Spleen (tissue), 13 donors: ENCODE measurements at places on chromosomes 4 and X. TPM values are rescaled to one million over a fixed set of nuclear protein-coding genes. Genes with fewer than 3 reads are reported as not detected.

DNA sequence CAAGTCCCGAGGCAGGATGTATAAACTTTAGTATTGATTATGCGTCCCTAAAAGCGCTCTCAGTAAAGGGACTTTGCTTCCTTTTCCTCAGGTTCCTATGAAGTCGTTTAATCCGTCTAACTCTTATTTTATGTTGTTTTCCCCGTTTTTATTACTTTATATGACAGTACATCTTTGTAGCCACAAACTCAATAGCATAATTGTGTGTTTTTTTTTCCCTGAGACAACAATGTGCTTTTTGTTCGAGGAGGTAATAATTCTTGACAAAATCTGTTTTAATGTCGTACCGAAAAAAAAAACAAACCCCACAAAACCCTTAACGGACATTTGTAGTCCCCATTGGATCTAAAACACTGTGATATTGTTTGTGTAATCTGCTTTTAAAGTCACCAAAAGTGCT, 17.9 kb upstream of the PPP2R3B start:
- no peaks in the 10 kb centered on the region for H3K27me3 ChIP-seq
- DNase-seq, result no peak
- no peaks in the 10 kb centered on the region for H3K36me3 ChIP-seq

GRCh38 chr4:26660261-26660660, 76.4 kb downstream of the TBC1D19 start:
- no peak overlapping the region for H3K4me3 ChIP-seq
- no peak for DNase-seq
- no peaks in the 10 kb centered on the region for H3K27me3 ChIP-seq
- H3K27ac ChIP-seq, result no peak overlapping the region
- peaks cover 33% of the 10 kb centered on the region for H3K36me3 ChIP-seq
- H3K4me1 ChIP-seq, result no peaks in the 10 kb centered on the region

GRCh38 chr4:2478229-2478628, 9.3 kb downstream of the RNF4 start:
- no peaks in the 10 kb centered on the region for H3K27me3 ChIP-seq
- no peak overlapping the region for H3K4me3 ChIP-seq
- peaks cover 33% of the 10 kb centered on the region for H3K36me3 ChIP-seq
- peak overlapping the region; percentile 50 for H3K27ac ChIP-seq
- peak; percentile 49 for DNase-seq

DNA sequence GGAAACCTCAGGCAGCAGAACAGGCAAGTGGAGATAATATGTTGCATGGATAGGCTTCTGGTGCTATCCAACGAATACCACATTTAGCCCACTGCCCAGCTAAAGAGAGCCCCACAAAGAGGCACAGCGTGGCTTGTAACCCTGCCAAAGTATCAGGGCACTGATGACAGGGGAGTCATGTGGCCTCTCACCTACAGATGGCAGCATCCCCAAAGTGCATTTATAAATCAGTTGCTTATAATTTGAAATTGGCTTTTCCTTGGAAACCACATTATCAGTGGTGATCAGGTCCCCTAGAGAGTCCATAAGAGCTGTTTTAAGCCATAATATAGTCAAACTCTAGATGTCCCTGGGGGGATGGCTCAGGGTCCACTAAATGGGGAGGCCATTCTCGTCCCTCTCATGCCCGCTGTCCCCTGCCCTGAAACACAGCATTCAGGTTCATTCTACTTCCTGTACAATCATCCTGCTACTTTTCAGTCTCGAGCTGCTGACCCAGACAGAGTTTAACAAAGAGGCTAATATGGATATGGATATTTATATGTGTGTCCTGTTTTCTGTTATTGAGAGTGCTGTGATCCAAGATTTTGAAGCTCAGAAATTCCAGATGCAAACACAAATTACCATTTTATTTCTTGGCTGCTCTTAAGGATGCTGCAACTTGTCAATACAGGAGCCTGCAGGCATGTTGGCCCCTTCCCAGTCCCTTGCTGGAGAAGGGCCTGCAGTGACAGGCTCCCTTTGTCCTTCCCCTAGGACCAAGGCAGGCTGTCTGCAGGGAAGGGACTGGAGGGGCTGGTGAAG, 28.5 kb downstream of the SRPX start:
- H3K4me1 ChIP-seq, result no peaks in the 10 kb centered on the region
- H3K36me3 ChIP-seq, result no peaks in the 10 kb centered on the region
- DNase-seq, result no peak
- H3K27ac ChIP-seq, result no peak overlapping the region
- no peaks in the 10 kb centered on the region for H3K27me3 ChIP-seq

GRCh38 chr4:108051343-108051742, 61.7 kb downstream of the HADH start:
- no peak overlapping the region for H3K4me3 ChIP-seq
- H3K36me3 ChIP-seq, result no peaks in the 10 kb centered on the region
- no peak for DNase-seq
- H3K27ac ChIP-seq, result no peak overlapping the region
- no peaks in the 10 kb centered on the region for H3K27me3 ChIP-seq

DNA sequence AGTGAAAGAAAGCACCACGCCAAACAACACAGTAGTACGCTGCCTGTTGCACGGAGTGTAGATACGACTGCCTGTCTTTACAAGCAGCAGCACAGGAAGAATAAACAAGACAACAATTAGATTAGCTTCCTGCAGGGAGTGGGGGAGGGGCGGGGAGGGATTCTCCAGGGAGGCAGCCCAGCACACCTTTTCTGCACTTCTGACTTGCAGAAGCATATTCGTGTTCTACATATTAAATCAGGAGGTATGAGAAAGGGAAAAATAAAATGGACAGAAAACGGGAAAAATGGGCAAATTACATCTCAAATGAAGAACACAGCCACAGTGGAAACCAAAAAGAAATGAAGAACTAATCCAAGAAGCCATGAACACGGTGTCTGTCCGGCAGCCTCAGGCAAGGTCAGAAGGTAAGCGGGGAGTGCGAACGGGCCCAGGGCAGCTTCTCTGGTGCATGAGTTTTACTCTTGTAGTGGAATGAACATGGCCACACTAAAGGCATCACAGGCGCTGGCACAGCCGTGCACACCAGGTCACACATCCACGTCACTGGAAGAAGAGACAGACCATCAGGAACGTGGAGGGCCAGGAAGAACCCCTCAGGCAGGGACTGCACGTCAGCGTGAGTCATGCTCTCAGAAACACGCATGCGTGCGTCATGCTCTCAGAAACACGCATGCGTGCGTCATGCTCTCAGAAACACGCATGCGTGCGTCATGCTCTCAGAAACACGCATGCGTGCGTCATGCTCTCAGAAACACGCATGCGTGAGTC, 20.1 kb upstream of the ADRA2C start:
- no peak for DNase-seq
- no peaks in the 10 kb centered on the region for H3K4me1 ChIP-seq
- H3K4me3 ChIP-seq, result no peak overlapping the region

DNA sequence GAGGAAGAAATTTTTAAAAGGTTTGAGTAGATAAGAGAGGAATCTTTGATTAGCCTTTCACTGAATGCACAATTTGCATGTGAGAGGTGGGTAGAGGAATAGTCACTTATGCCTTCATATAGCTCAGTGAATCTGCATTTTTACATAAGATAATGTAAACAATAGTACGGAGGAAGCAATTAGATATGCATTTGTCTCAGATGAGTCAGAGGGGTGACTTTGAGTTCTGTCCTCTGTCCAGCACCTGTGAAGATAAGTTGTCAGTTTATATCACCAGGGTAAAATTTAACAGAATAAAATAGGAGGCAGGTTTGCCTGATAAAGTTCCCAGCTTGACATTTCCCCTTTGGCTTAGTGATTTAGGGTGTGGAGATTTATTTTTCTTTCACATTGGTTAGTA, 841.9 kb downstream of the PCDH18 start:
- H3K36me3 ChIP-seq, result no peaks in the 10 kb centered on the region
- H3K4me1 ChIP-seq, result no peaks in the 10 kb centered on the region
- no peak for DNase-seq
- H3K4me3 ChIP-seq, result no peak overlapping the region

DNA sequence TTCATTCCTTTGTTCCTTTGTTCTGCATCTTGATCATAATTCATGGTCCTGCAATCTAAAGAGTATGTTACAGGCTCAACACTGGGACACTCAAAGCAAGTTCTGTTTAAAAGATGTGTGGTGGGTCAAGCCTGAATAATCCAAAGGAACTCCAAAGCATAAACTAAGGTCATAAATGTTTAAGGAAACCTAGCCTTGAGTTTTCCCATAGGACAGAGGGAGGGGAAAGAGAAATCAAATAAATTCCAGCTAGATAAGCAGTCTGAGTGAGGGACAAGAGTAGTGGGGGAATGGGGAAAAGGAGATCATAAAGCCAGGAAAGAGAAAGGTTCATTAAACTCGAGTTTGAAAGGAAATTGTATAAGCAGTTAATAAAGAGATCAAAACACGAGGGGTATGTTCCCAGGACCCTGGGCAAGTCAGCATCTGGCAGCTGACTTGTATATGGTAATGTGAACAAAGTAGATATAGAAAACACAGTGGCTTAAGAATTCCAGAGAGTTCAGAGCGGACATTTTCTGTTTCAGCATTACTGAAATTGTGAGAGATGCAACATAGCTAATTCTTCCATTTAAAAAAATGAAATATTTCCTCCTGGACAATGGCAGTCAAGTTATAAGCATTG, 125.8 kb upstream of the EDNRA start:
- DNase-seq, result no peak
- no peak overlapping the region for H3K27ac ChIP-seq
- H3K4me1 ChIP-seq, result no peaks in the 10 kb centered on the region

DNA sequence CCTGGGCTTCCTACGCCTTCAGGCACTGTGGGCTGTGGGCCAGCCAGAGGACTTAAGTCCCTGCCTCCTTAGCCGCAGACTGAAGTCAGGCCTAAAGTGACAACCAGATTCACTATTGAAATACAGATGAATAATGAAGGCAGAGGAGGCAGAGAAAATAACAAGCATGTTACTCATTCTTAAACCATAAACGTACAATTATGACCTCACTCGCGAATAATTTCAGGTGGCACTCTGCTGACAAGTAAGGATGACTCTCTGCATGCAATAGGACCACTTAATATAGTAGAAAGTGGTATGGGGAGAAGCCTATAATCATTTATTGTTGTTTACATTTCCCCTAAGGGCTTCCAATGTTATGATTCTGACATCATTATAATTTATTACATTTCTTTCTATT, 409.2 kb upstream of the FGF13 start:
- no peaks in the 10 kb centered on the region for H3K27me3 ChIP-seq
- H3K4me1 ChIP-seq, result no peaks in the 10 kb centered on the region
- H3K4me3 ChIP-seq, result no peak overlapping the region
- H3K36me3 ChIP-seq, result no peaks in the 10 kb centered on the region

DNA sequence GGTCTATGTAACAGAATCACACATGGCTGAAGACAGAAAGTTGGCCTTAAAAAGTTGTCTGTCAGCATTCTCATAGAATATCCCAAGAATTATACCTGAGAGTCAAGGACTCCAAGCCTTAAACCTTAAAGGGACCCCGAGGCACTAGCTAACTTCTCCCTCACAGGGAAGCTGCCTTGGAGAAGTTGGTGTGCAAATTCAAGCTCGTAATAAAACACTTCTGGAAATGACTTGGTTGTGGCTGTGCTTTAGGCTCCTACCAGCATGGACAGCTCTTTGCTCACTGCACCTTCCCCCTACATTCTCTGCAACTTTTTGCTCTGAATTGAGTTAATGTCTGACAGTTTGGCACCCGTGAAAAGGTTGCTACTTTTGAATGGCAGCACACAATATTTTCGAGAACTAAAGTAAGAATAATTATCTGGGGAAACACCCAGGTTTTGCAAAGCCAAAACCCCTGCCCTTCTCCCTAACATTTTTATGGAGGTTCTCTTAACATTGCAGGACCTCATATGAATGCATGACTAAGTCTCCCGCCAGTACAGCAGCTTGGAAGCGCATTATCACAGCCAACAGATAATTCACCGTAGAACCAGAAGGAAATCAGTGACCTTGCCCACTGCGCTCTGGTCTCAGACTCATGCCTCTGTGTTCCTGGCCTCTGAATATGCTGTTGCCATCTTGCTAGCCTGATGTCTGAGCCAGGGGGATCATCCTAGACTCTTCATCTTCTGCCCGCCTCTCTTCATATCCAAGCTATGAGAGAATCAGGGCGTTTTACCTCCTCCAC, 91.0 kb downstream of the MGST2 start:
- no peak overlapping the region for H3K4me3 ChIP-seq
- H3K36me3 ChIP-seq, result no peaks in the 10 kb centered on the region
- no peaks in the 10 kb centered on the region for H3K4me1 ChIP-seq
- H3K27me3 ChIP-seq, result no peaks in the 10 kb centered on the region
- no peak for DNase-seq
- no peak overlapping the region for H3K27ac ChIP-seq

GRCh38 chrX:24426340-24426913, 38.7 kb upstream of the PDK3 start:
- no peak for DNase-seq
- H3K27me3 ChIP-seq, result no peaks in the 10 kb centered on the region
- H3K27ac ChIP-seq, result no peak overlapping the region
- no peak overlapping the region for H3K4me3 ChIP-seq
- H3K4me1 ChIP-seq, result no peaks in the 10 kb centered on the region

DNA sequence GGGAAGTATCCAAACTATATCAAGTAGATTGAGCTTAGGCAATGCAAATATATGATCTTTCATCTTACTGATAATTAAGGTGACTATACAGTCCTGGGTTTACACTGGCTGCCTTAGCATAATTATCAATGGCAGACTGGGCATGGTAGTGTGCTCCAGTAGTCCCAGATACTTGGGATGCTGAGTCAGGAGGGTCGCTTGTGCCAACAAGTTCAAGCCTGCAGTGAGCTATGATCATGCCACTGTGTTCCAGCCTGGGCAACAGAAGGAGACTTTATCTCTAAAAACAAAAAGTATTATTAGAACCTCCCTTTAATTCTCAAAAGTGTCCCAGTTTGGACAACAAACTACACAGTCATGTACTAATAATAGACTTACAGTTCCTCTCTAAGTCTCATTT, 99.4 kb upstream of the RASGEF1B start:
- H3K27ac ChIP-seq, result no peak overlapping the region
- H3K36me3 ChIP-seq, result no peaks in the 10 kb centered on the region
- DNase-seq, result no peak
- no peak overlapping the region for H3K4me3 ChIP-seq
- peaks cover 18% of the 10 kb centered on the region for H3K4me1 ChIP-seq

GRCh38 chr4:140255467-140255866, 101.5 kb upstream of the MAML3 start:
- no peak overlapping the region for H3K4me3 ChIP-seq
- no peak for DNase-seq
- H3K27ac ChIP-seq, result no peak overlapping the region

GRCh38 chrX:15299941-15300851, 15.2 kb downstream of the ASB11 start:
- peak overlapping the region; percentile 25 for H3K27ac ChIP-seq
- H3K4me3 ChIP-seq, result no peak overlapping the region
- peaks cover 3% of the 10 kb centered on the region for H3K4me1 ChIP-seq

PROM1 gene
- total RNA-seq, result 2.2 TPM

MAGED4 gene
- total RNA-seq, result 3.5 TPM

TMEM271 gene
- total RNA-seq, result not detected

PPP1R2C gene
- total RNA-seq, result not detected

SGMS2 gene
- total RNA-seq, result 35.5 TPM

SMIM10L2A gene
- total RNA-seq, result 4.7 TPM

SERTM2 gene
- total RNA-seq, result 1.0 TPM

SASH3 gene
- 204 TPM for total RNA-seq

ZNF185 gene
- 7.9 TPM for total RNA-seq
